ENCODE measurements at places on chromosomes 2 and 18.
A peak's percentile ranks its signal among the peaks of the same experiment; 100 is the strongest.

DNA sequence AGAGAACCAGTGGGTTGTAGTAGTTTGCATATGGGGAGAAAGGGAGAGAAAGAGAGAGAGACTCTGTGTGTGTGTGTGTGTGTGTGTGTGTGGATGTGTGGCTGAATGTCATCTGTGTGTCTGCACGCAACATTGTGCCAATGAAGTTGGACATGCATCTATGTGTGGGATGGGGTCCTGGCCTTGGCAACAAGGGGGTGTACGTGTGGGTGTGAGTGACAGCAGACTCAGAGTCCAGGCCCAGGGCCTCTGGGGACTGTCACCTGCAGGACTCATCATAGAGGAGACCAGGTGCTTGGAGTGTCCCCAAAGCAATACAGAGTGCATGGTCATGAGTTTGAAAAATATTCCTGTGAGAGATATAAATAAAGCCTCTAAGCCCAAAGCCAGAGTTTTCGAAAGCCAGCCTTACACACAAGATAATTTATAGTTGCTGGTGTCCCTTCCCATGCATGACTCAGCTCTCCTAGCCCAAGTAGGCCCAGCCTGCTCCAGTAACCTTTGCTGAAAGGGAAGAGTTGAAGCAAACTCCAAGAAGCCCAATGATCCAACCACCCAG, 59.9 kb downstream of the TNP1 start:
- no peak for DNase-seq

- DNase-seq = no peak
These were observed 382.6 kb downstream of the CDH2 start for GRCh38 chr18:27794181-27794926.

DNA sequence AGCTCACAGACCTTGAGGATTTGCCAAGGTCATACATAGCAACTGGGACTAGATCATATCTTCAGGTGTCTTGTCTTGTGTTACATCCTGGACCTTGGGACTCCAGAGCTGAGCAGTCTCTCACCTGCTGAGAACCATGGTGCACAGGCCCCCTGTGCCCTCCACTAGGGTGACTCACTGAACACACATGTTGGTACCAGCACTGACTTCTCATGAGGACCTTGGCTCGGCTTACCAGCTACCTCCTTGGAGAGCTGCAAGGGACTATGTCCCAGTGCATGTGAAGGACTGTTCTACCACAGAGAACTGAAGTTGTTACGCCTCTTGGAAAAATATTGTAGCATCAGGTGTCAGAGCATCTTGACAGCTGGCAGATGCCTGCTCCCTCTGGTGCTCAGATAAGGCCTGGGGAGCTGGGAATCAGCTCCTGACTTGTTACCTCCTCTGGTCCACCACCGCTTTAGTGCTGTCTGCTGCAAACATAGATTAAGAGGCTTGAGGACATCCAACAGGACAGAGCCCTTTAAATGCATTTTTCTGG, 72.1 kb downstream of the WDSUB1 start:
- no peak for DNase-seq

DNA sequence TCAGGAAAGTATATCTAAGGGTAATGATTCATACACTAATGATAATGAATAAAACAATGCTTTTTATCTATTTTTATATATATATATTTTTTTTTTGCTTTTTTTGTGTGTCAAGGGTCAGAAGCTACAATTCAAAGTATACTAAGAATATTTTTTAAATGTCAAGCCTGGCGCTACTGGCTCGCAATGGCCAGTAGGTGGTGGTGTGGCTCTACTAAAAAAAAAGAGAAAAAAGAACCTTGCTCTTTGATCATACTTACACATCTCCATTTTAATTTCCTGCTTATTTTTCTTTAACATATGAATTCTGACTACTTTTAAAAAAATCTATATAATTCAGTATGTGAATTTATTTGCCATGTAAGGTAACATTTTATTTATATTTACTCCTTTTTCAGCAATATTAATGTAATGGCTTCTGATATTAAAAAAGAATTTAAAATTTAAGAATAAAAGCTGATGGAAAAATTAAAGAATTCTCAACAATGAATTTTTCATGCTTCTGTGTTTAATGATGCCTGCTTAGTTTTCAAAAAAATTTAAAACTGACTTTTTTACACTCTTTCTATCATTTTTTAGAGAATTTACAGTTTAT, 232.9 kb downstream of the GULP1 start:
- peak; percentile 11 for DNase-seq

- no peak for DNase-seq
These were observed 674.3 kb upstream of the REG3G start for GRCh38 chr2:78351208-78351607.
